Stimulated activated CD4-positive, alpha-beta T cell treated with anti-CD3 and anti-CD28 coated beads, Interleukin-1b, Interleukin-23, amount 100 ng/mL, for 4 hours (primary cell): ENCODE measurements at places on chromosomes 12 and 14.

DNA sequence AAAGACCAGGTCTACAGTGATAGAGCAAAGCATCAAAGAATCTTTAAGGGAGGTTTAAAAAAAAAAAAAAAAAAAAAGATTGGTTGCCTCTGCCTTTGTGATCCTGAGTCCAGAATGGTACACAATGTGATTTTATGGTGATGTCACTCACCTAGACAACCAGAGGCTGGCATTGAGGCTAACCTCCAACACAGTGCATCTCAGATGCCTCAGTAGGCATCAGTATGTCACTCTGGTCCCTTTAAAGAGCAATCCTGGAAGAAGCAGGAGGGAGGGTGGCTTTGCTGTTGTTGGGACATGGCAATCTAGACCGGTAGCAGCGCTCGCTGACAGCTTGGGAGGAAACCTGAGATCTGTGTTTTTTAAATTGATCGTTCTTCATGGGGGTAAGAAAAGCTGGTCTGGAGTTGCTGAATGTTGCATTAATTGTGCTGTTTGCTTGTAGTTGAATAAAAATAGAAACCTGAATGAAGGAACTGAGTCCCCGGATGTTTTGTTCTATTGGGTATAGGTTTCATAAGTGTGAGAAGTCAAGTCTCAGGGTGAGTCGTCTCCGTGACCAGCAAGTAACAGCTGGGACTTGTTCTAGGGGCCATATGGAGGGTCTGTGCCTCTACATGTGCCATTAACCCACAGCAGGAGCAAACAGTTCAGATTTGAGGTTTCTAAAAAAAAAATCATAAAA lies 9.3 kb downstream of the PEBP1 start:
- no peak for DNase-seq

DNA sequence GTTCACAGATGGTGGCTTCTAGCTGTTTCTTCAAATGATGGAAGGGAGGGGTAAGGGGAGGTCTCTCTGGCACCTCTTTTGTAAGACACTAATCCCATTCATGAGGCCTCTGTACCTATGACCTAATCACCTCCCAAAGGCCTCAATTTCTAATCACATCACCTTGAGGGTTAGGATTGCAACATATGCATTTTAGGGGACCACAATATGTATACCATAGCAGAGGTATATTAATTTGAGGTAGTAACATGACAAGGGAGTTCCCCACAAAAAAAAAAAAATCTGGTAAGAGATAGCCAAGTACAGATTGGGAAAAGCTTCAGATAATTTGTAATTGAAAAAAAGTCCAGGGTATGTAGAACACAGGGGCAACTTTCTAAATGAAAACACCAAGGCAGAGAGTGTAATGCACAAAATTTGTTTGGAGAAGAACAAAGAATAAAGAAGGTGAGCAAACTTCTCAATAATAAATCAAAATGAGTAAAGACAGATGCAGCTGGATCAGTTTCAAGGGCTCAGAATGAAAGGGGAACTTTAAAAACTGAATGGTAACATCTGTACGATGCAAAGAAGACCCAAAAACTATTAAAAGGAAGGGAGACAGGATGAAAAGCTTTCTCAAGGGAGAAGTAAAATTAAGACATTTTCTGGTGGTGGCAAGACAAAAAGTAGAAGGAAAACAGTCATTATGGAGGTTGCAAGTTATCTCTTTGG lies 125.5 kb upstream of the DCN start:
- no peak for DNase-seq

GRCh38 chr12:121144416-121144914 lies 11.8 kb downstream of the P2RX7 start:
- DNase-seq: no peak

DNA sequence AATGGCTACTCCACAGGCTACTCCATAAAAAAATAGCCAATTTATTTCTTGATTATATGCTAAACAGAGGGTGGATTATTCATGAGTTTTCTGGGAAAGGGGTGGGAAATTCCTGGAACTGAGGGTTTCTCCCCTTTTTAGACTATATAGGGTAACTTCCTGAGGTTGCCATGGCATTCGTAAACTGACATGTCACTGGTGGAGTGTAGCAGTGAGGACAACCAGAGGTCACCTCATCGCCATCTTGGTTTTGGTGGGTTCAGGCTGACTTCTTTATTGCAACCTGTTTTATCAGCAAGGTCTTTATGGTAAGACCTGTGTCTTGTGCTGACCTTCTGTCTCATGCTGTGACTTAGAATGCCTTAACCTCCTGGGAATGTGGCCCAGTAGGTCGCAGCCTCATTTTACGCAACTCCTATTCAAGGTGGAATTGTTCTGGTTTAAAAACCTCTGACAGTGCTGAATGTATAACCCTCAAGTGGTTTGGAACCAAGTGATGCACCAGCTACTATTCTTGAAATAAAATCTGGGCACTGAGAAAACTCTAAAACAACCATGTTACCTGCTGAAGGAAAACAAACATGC lies 27.7 kb downstream of the C12orf56 start:
- no peak for DNase-seq

DNA sequence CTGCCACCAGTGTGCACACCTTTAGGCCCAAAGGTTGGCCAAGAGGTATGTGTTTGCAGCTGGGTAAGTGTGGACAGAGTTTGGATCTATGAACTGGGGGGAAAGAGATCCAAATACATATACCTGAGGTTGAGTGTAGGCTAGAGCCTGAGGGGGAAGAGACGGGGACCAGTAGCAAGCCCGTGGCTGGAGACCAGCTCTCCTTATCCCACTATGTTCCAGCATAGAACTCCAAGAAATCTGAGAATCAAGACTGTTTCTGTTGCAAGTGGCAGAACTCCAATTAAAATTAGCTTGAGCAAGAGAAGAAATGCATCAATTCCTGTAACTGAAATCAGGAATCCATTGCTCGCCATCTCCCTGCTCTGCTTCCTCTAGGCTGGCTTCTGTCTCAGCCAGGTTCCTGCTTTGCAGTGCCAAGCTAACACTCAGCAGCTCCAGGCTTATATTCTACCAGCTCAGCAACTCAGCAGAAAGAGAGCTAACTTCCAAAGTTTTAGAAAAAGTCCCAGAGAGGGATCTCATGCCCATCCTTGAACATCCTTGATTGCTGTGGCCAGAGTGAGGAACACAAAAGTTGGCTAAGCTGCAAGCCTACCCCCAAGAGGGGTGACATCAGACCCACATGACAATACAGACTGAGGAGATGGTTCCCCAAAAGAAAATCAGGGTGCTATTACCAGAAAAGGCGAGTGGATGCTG lies 1.5 kb upstream of the PCK2 start:
- DNase-seq: no peak

DNA sequence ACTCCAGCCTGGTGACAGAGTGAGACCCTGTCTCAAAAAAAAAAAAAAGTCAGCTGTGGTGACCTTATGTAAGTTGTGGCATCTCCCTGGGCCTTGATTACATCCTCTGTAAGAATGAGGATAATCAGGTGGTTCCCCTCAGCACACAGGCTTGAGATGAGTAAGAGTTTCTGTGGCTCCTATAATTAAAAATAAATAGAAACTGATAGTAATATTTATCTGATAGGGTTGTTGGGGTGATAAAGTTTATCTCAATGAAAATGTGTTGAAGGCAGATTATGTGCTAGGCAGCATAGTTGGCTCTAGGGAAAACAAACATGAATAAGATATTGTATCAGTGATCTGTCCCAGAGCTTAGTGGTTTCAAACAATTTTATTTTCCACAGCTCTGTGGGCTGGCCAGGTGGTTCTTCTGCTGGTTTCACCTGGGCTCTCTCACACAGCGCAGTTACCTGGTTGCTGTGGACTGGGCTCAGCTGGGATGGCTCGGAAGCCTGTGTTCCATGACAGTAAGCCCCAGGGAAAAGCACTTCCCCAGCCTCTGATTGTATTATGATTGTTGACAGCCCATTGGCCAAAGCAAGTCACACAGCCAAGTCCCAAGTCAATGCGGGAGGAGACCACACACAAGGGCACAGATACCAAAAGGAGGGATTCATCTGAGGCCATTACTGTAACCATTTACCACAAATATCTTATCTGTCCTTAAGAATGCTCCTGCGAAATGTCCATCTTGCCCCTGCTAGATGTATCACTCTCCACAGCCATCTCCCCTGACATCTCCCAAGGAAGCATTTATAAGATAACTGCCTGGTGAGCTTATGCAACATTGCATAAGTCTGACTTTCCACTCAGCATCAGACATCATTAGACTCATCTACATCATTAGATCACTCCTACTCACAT lies 151.7 kb downstream of the NUAK1 start:
- no peak for DNase-seq

GRCh38 chr14:102201353-102201738 lies 61.6 kb downstream of the WDR20 start:
- no peak for DNase-seq

DNA sequence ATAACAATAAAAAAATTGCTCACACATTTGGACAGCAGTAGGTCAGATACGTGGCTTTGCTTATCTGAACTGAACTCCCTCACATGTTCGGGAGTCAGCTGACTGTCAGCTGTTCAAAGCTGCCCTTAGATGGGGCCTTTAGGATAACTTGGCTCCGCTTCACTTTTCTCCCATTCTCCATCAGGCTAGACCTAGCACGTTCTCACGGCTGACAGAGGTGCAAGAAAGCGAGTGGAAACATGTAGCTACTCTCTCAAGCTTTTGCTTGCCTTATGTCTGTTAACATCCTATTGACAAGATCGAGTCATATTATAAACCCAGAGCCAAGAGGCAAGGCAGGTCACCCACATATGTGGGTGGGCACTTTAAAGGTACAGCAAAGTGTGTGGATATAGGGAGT lies 112.0 kb upstream of the PDZRN4 start:
- DNase-seq: no peak

DNA sequence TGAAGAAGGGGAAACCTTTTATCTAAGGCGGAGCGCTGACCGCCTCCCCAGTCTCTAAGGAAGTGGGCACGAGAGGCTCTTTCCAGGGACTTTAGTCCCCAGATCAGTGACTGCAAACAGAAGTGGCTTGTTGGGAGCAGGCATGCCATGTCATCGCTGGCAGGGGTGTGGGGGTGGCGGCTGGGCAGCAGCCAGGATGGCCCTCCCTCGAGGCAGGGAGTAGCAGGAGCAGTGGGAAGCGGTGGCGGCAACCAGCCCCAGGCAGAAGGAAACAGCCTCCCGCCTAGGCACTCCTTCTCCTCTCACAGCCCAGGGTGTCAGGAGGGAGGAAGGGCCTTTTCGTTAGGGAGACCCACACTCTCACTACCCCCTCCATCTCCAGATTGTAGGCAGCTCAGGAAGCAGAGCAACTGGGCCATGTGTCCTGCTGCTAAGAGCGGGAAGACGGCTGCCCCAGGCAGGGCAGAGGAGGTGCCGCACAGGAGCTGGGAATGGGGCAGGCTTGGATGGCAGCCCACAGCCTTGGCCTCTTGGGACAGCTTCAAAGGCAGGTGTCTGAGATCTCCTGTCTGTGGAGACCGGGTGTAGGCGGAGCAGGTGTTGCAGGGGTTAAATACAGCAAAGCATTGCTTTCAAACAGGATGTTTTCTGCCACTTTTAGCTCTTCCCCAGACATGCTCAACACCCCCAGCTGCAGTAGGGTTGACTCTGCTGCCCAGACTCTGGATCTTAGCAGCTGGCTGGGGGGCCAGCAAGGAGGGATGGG lies 21.8 kb downstream of the VDR start:
- no peak for DNase-seq

DNA sequence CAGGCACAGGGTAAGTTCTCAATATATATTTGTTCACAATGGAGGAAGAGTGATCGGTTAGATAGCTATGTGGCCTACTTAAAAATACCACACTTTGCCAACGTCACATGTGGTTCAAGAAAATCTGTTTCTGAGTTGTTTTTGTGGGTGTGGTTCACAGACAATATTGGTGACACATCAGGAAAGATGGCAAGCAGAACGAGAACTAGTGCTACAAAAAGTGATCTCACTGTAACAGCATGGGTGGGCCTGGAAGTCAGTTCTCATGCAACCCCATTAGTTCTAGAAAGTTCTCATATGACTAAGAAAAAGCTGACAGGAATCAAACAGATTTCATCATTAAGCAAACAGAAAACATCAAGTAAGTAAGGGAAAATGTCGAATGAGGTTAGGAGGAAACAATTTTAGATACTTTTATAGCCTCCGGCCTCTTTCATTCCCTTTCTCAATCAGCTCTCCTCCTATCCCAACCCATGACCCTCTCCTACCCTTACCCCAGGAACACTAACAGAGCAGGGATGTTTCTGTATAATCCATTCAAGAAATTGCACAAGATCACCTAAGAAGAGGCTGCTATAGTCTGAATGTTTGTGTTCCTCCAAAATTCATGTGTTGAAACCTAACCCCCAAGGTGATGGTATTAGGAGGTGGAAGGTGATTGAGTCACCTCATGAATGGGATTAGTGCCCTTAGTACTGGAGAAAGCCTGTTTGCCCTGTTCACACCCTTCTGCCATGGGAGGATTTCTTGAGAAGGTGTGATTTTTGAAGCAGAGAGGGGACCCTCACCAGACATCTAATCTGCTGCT lies 15.5 kb upstream of the NTN4 start:
- no peak for DNase-seq

GRCh38 chr12:52370926-52371608 lies 3.8 kb upstream of the KRT85 start:
- DNase-seq: no peak

DNA sequence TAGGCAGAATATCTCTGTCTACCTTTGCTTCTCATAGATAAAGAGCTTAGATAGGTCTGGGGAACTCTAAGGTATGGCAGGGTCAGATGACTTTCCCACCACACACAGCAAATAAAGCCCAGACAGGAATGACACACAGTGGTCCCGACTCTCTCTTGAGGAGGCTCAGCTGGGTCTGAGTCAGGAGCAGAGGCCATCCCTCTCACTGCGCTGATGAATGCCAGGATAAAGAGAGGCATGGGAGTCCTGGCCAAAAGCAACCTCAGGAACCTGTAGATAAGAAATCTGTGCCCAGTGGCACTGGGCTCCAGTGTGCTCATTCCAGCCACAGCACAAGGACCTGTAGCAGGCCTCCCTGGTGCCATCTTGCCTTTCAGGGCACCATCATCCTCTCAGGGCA lies 129.4 kb upstream of the PARP11 start:
- DNase-seq: no peak

GRCh38 chr12:57547288-57548012 lies 458 bp upstream of the DCTN2 start:
- no peak for DNase-seq

GRCh38 chr14:25197885-25198284 lies 147.9 kb upstream of the STXBP6 start:
- DNase-seq: no peak

- no peak for DNase-seq
Measured at GRCh38 chr12:127642208-127642607, 624.8 kb upstream of the TMEM132C start.

DNA sequence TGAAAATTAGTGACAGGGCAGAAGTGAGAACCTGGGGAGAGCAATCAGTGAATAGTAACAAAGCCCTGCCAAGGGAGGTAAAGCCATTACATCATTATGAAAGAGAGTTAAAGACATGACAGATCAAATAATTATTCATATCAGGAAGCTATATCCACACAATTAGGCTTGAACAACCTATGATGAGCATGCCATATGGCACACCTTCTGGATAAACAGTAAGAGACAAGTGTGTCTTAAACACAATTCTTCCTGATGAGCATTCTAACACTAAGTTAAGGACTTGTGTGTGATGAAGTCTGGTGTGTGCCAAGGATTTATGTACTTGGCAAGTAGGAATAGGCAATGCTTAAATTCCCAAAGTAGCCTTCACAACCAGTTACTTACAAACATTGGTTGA lies 76.1 kb downstream of the GALNT4 start:
- no peak for DNase-seq
